ENCODE measurements at places on chromosomes 7 and 10.

- no peak for DNase-seq
These were observed 47.2 kb upstream of the SFTPD start for GRCh38 chr10:79995979-79996634.

GRCh38 chr10:70146489-70147258, at the start of gene TYSND1:
Gene TYSND1, minus strand, starts transcription at chr10:70146700. Its CDS starts 114 bp downstream, at chr10:70146586.
- peak; percentile 95 for DNase-seq

- no peak for DNase-seq
These were observed 1.6 kb downstream of the AKR1D1 start for GRCh38 chr7:138077809-138078208.

DNA sequence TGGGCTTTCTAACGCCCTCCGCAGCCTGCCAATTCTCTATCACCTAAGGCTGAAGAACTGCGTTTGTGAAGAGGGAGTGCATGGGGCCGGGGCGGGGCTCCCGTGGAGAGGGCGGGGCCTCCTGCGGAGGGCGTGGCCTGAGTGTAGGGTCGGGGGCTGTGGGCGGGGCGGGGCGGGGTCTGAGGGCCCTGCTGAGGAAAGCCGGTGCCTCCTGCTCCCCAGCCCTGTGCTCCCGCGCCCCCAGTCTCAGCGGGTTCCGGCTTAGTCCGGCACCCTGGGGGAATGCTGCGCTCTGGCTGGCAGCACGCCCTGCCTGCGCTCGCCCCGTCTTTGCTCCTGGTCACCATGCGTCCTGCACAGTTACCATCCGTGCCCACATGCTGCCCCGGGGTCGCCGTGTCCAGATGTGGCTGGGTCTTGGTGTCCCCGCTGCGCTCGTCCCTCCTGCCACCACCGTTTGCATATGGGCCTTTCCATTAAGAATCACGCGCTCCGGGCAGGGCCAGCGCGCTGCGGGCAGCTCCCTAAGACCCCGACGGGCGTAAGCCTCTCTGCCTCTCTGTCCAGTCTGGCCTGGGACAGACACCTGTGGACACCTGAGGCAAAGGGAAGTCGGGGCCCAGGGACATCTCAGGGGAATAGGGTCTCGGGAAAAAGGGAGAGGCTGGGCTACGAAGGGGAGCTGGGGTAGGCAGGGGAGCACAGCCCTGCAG, 144.0 kb upstream of the RET start:
- no peak for DNase-seq

DNA sequence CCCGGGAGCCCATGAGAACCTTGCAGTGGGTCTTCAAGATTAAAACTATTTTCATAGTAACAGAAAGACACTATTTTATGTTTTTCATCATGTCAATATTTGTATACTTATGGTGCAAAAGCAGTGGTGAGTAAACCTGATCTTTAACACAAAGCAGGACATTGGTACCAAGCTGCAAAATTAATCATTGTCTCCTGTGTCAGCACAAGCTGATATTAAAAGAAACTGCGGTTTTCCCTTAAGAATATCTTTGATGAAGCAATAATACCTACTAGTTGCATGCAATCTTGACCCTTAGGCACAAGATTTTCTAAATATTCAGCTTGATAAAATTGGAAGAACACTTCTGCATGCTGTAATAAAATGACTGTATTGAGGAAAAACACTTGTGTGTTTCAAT, 121.7 kb downstream of the MDFIC start:
- no peak for DNase-seq

- no peak for DNase-seq
These were observed 44.9 kb downstream of the HIBADH start for GRCh38 chr7:27617651-27618381.

DNA sequence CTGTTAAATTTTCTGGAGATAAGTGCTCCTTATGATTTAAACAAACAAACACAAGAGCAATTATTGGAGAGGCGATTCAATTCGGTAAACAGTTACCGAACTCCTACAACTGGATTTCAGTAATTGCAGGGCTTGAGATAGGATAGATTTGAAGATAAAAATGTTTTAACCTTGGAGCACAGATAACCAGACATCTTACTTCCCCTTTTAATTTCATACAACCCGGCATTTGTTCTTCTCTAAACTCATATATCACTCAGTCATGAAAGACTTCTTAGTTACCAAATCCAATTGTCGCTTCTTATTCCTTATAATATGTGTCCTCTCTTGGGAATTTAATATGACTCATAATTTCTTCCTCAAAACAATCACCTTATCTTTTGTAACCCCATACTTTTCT, 235.9 kb upstream of the CSTF2T start:
- no peak for DNase-seq

GRCh38 chr7:44142028-44142427, 896 bp upstream of the MYL7 start:
- no peak for DNase-seq

DNA sequence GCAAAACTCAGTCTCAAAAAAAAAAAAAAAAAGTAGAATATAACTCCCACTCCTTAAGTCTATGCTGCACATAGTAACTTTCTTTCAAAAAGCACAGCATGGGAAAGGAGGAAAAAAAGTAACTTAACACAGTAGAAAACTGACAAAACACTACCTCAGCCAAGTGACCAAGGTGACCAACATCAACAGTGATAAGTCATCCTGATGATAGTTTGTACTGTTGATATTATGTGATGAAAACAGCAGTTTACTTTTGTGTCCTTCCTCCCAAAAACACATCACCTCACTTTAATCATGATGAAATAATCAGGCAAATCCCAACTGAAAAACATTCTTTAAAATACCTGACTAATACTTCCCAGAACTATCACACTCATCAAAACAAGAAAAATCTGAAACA, 29.3 kb upstream of the MAT1A start:
- no peak for DNase-seq

DNA sequence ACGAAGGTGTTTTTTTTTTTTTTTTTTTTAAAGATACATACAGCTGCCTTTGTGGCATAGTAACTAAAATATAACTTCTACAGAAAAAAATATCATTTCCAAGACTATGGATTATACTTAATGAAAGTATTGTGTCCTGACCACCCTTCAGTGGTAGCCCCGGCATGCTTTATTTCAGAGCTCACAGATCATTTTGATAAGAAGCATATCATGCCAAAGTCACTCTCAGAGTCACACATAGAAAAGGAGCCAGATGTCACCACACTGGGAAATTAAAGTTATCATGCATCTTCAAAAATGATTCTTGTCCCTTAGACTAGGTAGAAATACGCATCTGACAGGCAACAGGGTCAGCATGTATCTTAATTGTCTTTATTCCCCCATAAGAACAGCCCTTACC, 3.0 kb downstream of the ADARB2 start:
- DNase-seq, result no peak

- no peak for DNase-seq
These were observed 33.4 kb downstream of the XPNPEP1 start for GRCh38 chr10:109889867-109890266.

GRCh38 chr7:76234931-76235441, 33.3 kb downstream of the SRRM3 start:
- DNase-seq, result peak; percentile 68

DNA sequence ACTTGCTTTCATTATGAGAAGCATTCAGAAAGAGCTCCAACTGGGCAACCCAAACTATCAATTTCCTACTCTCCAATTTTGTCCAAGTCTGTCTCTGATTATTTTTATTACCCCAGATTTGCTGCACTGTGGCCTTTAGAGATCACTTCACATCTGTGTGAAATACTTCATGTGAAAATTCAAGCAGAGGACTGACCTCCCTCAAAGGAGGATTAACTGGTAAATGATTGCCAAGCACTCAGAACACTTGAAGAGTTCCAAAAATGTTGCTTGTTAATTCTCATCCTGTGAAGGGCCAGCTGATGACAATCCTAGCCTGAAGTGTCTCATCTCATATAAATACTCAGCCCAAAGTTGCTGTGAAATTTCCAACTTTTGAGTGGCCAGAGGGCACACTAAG, 182.8 kb upstream of the DGKB start:
- DNase-seq, result no peak

GRCh38 chr7:149853157-149853556, 15.0 kb downstream of the ZNF862 start:
- no peak for DNase-seq

DNA sequence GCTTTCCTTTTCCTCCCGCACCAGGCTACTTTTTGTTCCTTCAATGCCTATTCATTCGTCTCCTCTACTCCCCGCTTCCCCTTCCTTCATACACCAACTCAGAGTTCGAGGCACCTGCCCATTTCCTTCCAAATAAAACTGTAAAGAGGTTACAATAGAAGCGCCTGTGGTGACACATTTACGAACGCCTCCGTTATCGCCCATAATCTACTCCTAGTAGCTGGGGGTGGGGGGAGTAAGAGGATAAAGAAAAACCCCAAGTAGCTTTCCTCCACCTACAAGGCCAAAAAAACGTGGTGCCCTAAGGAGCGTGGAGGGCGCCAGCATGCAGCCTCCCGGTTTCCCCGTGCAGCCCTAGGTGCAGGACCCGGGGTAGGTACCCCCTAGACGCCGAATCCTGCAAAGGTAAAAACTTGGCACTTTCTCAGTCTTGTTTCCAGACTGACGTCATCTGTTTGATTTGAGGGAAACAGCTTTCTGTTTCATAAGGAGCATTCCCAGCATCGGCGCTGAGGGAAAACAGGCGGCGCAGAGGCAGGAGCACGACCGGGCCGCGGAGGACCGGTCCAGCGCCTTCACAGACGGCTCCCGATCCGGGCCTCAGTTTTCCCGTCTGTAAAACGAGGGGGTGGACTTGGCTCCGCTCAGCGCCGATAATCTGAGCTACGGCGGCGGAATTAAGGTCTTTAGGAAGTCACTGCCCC, 922 bp downstream of the PPA1 start:
- no peak for DNase-seq

GRCh38 chr10:54758791-54759190, 42.2 kb downstream of the PCDH15 start:
- DNase-seq, result no peak

- no peak for DNase-seq
These were observed 34.9 kb downstream of the CALML3 start for GRCh38 chr10:5559642-5560141.

DNA sequence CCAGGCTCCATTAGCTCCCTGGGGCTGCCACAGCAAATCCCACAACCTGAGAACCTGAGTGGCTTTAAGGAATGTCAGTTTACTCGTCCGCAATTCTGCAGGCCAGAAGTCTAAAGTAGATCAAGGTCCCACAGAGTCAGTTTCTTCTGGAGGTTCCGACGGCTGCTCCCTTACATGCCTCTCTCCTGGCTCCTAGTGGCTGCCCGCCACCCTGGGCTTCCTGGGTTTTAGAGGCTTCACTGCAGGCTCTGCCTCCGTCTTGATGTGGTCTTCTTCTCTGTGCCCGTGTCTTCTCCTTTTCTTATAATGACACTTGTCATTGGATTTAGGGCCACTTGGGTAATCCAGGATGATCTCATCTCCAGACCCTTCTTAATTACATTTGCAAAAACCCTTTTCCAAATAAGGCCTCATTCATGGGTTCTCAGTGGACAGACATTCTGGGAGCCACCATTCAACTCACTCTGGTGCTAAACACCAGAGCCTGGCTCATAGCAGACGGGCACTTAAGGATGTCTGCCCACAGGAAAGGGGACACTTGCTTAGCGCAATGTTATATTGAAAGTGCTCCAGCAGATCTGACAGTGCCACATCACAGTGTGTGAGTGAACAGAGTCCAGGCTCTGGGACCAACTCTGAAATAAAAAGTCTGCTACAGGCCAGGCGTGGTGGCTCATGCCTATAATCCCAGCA, 77.6 kb downstream of the VWC2 start:
- DNase-seq, result no peak

DNA sequence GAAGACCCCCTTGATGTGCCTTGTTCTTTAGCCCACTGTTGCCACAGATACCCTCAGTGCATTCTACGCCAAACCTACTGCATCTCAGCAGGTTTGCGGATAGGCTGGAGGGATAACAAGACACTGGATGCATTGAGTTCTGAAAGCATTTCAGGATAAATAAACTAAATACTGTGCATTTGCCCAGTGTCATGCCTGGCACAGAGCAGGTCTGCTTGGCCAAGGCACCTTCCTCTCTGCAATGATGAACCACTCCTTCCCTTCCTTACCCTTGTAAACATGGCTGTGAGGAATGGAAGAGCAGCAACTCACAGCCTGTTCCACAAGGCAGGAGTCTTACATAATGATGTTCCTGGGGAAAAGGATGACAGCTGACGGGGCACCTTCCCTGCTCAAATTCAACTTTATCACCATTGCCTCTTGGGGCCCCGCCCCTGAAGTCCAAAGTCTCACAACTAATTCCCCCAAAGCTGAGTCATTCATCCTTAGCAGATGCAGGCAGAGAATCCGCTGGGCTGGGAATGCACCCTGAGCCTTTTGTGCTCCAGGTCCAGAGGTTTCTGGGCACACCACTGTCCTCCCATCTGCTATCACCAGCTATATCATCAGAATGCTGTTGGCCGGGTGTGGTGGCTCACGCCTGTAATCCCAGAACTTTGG, 11.6 kb downstream of the DDX56 start:
- no peak for DNase-seq

DNA sequence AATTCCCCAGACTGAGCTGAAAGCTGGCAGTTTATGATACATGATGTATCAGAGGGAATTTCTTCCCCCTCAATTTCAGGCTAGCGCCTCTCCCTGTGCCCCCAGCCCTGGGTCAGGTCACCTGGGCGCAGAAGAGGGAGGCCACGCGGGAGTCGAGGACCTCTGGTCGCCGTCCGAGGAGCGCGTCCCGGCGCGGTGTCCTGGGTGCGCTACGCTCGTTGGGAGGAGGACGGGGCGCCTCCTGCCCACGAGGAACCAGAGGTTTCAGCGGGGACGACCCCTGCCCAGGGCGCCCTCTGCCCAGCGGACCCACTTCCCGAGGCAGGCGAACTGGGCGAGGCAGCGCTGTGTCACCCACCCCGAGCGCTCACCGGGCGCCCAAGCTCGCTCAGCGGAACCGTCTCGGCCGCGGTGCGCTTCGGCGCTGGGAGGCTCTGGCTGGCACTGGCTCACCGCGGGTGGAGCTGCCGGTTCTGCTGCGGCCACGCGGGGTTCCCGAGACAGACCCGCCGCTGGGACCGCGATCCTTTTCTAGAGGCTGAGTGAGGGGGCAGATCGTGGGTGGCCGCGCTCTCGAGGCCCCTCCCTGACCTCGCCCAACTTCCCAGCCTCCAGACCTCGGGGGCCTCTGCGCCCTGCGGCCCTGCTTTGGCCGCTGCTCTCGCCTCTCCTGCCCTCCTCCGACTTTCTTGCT, at the start of gene FAM237B:
FAM237B (minus strand) TSS at position 504 of the 694 bp plus-strand sequence. CDS start 1,556 bp downstream, outside the sequence.
- DNase-seq, result no peak

GRCh38 chr7:1263391-1263951, 30.8 kb downstream of the UNCX start:
- DNase-seq, result no peak

- DNase-seq, result no peak
These were observed 28.4 kb upstream of the CBLL1 start for GRCh38 chr7:107715531-107715930.

- DNase-seq, result no peak
These were observed 34.4 kb downstream of the LHFPL3 start for GRCh38 chr7:104362756-104363155.

Measured in CMK (cell line).